NCI-H1105 treated with DMSO at 0.1 percent for 48 hours (cell line): ENCODE measurements at places on chromosomes 6 and 20.

GRCh38 chr6:55182016-55182650 is 7.8 kb downstream of the HCRTR2 start:
- no peak for DNase-seq

- no peak for DNase-seq
Observed at GRCh38 chr6:38974389-38975151, 74.0 kb upstream of the GLP1R start.

- DNase-seq = peak; percentile 54
Observed at GRCh38 chr20:10674684-10675449, 1.1 kb upstream of the JAG1 start.

DNA sequence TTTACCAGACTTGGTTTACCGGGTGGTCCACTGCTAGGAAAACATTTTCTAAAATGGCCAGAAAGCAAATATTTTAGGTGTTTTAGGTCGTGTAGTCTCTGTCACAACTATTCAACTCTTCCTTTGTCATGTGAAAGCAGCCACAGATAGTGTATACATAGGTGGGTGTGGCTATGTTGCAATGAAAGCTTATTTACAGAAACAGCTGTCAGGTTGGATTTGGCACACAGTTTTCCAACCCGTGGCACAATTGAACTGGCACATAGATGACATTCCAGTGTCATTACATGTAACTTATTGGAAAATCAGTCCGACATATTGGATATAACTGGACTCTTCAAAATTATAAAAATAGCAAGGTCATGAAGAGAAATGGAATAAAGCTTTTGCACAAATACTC is 68.9 kb upstream of the KCNQ5 start:
- DNase-seq = peak; percentile 40

- no peak for DNase-seq
Observed at GRCh38 chr6:41187924-41188886, 12.7 kb downstream of the TREML2 start.

- DNase-seq = no peak
Observed at GRCh38 chr6:150142097-150142669, 661 bp upstream of the PPP1R14C start.

GRCh38 chr6:110874880-110875547 is 429 bp downstream of the AMD1 start:
- DNase-seq = peak; percentile 74
